ENCODE measurements at places on chromosomes 16 and 17. TPM values are rescaled to one million over a fixed set of nuclear protein-coding genes. Genes with fewer than 3 reads are reported as not detected.

DNA sequence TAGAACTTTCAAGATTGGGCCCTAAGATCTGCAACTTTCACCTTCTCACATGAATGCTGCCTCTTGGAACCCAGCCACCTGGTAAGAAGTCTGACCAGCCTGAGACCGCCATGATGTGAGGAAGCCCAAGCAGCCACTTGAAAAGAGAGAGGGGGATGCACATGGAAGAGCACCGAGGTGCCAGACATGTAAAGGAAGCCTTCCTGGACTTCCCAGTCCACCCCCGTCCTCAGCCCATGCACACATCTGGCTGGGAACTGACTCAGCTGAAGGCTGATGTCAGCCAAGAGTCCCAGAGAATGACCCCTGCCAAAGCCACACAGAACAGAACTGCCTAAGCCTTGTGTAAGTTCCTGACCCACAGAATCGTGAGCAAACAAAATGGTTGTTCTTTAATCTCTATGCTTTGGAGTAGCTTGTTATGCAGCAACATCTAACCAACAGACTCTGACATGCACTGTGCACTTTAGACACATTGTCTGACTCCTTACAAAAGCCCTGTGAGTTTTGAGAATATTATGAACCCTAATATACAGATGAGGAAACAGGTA is 86.7 kb downstream of the RMI2 start:
- no peaks in the 10 kb centered on the region for H3K36me3 ChIP-seq
- H3K27ac ChIP-seq = no peak overlapping the region
- no peak overlapping the region for H3K4me3 ChIP-seq
- no peaks in the 10 kb centered on the region for H3K27me3 ChIP-seq
- no peak for DNase-seq

DNA sequence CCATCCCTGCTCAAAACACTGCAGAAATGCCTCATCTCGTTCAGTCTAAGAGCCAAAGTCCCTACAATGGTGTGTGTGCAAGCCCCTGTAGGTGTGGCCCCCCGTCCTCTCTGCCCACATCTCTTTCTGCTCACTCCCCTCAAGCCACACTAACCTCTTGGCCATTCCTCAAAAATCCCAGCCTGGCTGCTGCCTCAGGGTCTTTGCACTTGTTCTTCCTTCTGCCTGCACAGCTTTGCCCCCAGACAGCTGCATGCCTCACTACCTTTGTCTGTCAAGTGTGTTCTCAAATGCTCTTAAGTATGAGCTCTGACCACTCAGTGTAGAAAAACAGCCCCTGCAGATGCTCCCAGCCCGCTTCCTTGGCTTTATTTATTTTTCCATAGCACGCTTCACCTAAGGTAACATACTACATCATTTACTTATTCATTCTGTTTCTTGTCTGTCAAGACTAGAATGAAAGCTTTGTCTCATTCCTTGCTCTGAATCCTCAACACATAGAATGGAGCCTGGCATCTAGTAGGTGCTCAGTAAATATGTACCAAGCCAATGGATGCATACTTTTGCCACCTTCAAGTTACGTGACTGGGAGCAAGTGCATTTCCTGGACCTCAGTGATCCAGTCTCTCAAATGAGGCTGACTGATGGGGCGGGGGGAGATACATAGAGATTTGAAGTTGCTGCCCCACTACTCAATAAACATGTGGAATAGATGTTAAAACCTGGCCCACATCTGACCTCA is 38.1 kb downstream of the RAI1 start:
- DNase-seq = no peak
- no peaks in the 10 kb centered on the region for H3K36me3 ChIP-seq
- H3K4me3 ChIP-seq = no peak overlapping the region
- no peak overlapping the region for H3K27ac ChIP-seq
- H3K4me1 ChIP-seq = peaks cover 41% of the 10 kb centered on the region
- H3K27me3 ChIP-seq = peaks cover 30% of the 10 kb centered on the region

- peak overlapping the region; percentile 67 for H3K4me3 ChIP-seq
- H3K27ac ChIP-seq = peak overlapping the region; percentile 72
- DNase-seq = peak; percentile 79
- H3K4me1 ChIP-seq = peaks cover 73% of the 10 kb centered on the region
These were observed 468.7 kb upstream of the C16orf82 start for GRCh38 chr16:26598061-26598460.

DNA sequence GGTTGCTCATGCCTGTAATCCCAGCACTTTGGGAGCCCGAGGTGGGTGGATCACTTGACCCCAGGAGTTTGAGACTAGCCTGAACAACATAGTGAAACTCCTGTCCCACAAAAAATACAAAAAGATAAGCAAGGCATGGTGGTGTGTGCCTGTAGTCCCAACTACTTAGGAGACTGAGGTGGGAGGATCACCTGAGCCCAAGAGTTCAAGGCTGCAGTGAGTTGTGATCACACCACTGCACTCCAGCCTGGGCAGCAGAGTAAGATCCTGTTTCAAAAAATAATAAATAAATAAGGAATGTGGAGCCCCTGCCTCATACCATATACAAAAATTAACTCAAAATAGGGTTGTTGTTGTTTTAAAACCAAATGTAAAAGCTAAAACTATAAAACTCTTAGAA is 26.2 kb upstream of the CORO1A start:
- H3K27me3 ChIP-seq = no peaks in the 10 kb centered on the region
- no peak for DNase-seq
- no peaks in the 10 kb centered on the region for H3K4me1 ChIP-seq
- H3K4me3 ChIP-seq = no peak overlapping the region
- no peaks in the 10 kb centered on the region for H3K36me3 ChIP-seq
- H3K27ac ChIP-seq = no peak overlapping the region

GRCh38 chr17:27630607-27631410 is at the start of gene LGALS9:
Gene LGALS9 (plus strand): TSS chr17:27631188. CDS start chr17:27631266, 78 bp downstream.
- H3K36me3 ChIP-seq = peaks cover 4% of the 10 kb centered on the region
- DNase-seq = peak; percentile 41
- peaks cover 57% of the 10 kb centered on the region for H3K4me1 ChIP-seq
- peak within 1 kb of the TSS; percentile 84 for H3K4me3 ChIP-seq
- H3K27me3 ChIP-seq = no peaks in the 10 kb centered on the region

DNA sequence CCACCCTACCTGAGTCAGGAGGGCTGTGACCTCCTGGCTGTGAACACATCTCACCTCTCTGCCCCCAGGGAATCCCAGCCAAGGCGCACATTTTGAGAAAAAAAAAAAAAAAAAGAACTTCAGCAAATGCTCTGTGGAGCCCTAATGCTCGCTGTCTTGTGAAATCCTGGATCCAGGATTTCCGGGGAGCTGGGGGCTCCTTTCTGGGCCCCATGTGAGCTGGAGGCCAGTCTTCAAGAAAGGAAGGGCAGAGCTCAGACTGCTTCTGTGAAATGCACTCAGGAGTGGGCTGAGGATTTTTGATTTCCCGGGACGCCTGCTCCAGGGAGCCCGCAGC is 36.0 kb upstream of the EMP2 start:
- no peak for DNase-seq
- H3K27ac ChIP-seq = no peak overlapping the region
- no peaks in the 10 kb centered on the region for H3K36me3 ChIP-seq
- H3K4me3 ChIP-seq = no peak overlapping the region
- no peaks in the 10 kb centered on the region for H3K4me1 ChIP-seq

DNA sequence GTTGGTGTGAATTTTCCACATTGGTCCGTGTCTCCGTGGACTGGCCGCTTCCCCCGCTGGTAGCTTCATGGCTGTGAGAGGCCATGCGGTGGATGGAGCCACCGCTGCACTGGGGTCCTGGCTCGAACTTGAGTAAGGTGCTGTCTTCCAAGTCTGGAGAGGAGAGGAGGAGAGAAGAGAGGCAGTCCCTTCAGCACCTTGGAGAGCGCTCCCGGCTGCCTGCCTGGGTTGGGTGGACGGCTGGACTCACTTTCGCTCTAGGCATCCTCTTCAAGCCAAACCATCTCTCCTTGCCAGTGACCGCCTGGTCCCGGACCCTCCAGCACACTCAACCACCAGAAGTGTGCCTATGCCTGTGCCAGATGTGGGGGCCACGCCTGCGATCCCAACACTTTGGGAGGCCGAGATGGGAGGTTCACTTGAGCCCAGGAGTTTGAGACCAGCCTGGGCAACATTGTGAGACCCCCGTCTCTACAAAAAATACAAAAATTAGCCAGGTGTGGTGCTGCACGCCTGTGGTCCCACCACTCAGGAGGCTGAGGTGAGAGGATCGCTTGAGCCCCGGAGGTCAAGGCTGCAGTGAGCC is 6.2 kb downstream of the JPH3 start:
- H3K27ac ChIP-seq = no peak overlapping the region
- no peaks in the 10 kb centered on the region for H3K36me3 ChIP-seq
- peaks cover 6% of the 10 kb centered on the region for H3K4me1 ChIP-seq

GRCh38 chr16:11871193-11871592 is 19.9 kb upstream of the RSL1D1 start:
- H3K4me3 ChIP-seq = no peak overlapping the region
- H3K27ac ChIP-seq = peak overlapping the region; percentile 87
- peaks cover 6% of the 10 kb centered on the region for H3K4me1 ChIP-seq
- no peaks in the 10 kb centered on the region for H3K27me3 ChIP-seq

DNA sequence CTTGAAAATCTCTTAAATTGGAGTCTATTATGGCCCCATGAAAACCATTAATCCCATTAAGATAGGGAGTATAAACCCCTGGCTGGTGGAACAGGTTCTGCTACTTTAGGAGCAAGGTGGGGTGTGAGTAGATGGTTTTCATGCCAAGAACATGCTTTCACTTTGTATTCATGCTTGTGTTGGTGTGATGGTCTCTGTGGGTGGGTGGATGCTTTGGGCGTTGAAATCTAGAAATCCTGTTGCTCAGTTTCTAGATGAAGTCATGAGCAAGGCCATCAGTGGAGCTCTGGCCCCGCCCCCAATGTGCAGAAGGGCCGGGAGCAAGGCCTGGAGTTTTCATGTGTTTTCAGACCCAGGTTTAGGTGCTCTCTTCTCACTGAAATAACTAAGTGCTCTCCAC is 20.1 kb downstream of the PLD6 start:
- H3K36me3 ChIP-seq = no peaks in the 10 kb centered on the region
- peaks cover 55% of the 10 kb centered on the region for H3K4me1 ChIP-seq
- no peaks in the 10 kb centered on the region for H3K27me3 ChIP-seq

- no peak overlapping the region for H3K4me3 ChIP-seq
- peak overlapping the region; percentile 6 for H3K27ac ChIP-seq
- DNase-seq = no peak
These were observed 147.4 kb upstream of the TBX2 start for GRCh38 chr17:61251939-61252865.

- H3K36me3 ChIP-seq = peaks cover 6% of the 10 kb centered on the region
- H3K4me3 ChIP-seq = peak overlapping the region; percentile 22
- peaks cover 66% of the 10 kb centered on the region for H3K4me1 ChIP-seq
- DNase-seq = no peak
- peaks cover 8% of the 10 kb centered on the region for H3K27me3 ChIP-seq
These were observed 673.8 kb downstream of the WWOX start for GRCh38 chr16:78773291-78773702.

DNA sequence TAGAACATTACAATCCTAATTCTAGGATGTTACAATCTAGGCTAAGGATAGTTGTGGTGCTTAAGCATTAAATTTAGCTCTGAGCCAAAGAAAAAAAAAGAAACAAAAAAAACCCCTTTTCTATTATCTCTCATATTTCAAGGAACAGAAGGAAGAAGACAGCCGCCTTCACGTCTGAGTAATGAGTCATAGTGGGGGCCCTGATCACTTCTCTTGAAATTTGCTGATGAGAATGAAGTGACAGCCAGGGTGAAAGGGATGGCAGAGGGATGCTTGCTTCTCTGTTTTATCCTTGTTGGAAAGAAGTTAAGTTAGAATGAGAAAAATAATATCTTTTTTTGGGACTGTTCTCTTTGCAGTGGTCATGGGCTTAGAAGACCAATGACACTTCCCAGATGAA is 82.6 kb upstream of the MPHOSPH6 start:
- DNase-seq = no peak
- no peak overlapping the region for H3K4me3 ChIP-seq
- H3K4me1 ChIP-seq = peaks cover 6% of the 10 kb centered on the region
- no peaks in the 10 kb centered on the region for H3K36me3 ChIP-seq

DNA sequence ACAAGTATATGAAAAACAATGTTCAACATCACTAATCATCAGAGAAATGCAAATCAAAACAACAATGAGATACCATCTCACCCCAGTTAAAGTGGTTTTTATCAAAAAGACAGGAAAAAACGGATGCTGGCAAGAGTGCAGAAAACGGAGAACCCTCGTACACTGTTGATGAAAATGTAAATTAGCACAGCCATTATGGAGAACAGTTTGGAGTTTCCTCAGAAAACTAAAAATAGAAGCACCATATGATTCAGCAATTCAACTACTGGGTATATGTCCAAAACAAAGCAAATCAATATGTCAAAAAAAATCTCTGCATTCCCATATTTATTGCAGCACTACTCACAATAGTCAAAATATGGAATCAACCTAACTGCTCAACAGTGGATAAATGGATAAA is 50.1 kb upstream of the CES5A start:
- H3K4me3 ChIP-seq = no peak overlapping the region
- DNase-seq = no peak
- no peak overlapping the region for H3K27ac ChIP-seq
- H3K36me3 ChIP-seq = no peaks in the 10 kb centered on the region

GRCh38 chr16:86087896-86088230 is 188.9 kb downstream of the IRF8 start:
- no peaks in the 10 kb centered on the region for H3K27me3 ChIP-seq
- no peaks in the 10 kb centered on the region for H3K36me3 ChIP-seq
- no peak for DNase-seq
- no peaks in the 10 kb centered on the region for H3K4me1 ChIP-seq

DNA sequence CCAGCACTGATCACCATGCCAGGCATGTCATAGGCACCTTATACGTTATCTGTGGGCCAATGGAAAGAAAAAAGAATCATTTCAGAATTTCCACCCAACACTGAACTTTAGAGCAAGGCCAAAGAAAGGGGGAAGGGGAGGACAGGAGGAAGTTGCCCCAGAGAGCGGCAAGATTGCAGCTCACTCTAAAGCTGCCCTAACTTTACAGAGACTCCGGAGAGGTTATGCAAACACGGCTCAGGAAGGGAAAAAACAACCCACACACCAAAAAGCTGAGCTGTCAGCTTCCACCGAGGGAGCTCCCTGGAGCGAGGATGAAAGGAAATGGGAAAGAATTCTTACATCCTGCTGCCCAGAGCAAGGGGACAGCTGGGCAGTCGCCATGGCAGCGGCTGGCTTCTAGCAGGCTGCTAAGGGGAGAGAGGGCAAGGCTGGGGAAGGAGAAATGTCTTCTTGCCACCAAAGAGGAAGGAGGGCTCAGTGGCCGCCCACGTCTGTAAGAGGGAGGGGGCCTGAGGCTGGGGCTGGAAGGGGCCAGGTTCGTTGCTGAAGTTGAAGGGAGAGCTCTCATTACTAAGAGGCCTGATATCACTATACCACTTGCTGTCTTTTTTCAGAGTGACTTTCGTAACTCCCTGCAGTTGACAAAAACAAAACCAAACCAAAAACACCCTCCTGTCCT is 18.2 kb downstream of the COTL1 start:
- H3K36me3 ChIP-seq = peaks cover 4% of the 10 kb centered on the region
- peak overlapping the region; percentile 85 for H3K4me3 ChIP-seq
- peak overlapping the region; percentile 96 for H3K27ac ChIP-seq
- no peaks in the 10 kb centered on the region for H3K27me3 ChIP-seq
- peak; percentile 79 for DNase-seq

DNA sequence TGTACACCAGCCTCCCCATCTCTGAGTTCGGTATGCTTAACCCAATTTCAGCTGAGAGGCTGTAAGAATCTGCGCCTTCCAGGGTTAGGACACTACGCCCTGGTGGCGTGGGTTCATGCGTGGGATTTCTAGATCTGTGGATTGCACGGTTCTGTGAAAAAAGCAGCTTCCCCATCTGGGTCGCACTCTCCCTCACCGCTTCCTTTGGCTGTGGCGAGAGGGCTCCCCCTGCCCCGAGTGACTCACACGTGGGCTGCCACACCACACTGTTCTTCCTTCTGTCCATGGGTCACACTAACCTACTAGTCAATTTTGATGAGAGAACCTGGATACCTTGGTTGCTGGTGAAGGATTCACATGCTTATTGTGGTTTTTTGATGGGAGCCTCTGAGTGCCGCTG is 256.0 kb upstream of the MAF start:
- peaks cover 11% of the 10 kb centered on the region for H3K27me3 ChIP-seq
- DNase-seq = no peak
- no peaks in the 10 kb centered on the region for H3K4me1 ChIP-seq
- no peak overlapping the region for H3K4me3 ChIP-seq

Gene DDX5
- 1,188 TPM for total RNA-seq

Gene MT1A
- total RNA-seq = 0.74 TPM

Gene KCNJ18
- not detected for total RNA-seq

Measured in activated T-cell treated with anti-CD3 and anti-CD28 coated beads, Interleukin-2, amount 50 U/mL, for 72 hours (primary cell).